ENCODE measurements at places on chromosomes 1 and 21. TPM values are rescaled to one million over a fixed set of nuclear protein-coding genes. Genes with fewer than 3 reads are reported as not detected.
A peak's percentile ranks its signal among the peaks of the same experiment; 100 is the strongest.

- no peak for DNase-seq
Observed at GRCh38 chr1:215005078-215005477, 77.5 kb upstream of the KCNK2 start.

VPS13D gene
- 43.8 TPM for total RNA-seq

GRCh38 chr21:38712071-38712470 is 93.7 kb upstream of the ETS2 start:
- DNase-seq = peak; percentile 21

GRCh38 chr1:196160066-196160795 is 448.0 kb downstream of the KCNT2 start:
- no peak for DNase-seq

CENPF gene
- under 0.01 TPM for total RNA-seq

- no peak for DNase-seq
Observed at GRCh38 chr1:169271098-169271497, 96.5 kb downstream of the NME7 start.

GRCh38 chr1:53822931-53823330 is 15.2 kb downstream of the NDC1 start:
- no peak for DNase-seq

GRCh38 chr1:11340233-11340632 is 67.2 kb downstream of the UBIAD1 start:
- no peak for DNase-seq

RAB7B gene
- 10.2 TPM for total RNA-seq

DNA sequence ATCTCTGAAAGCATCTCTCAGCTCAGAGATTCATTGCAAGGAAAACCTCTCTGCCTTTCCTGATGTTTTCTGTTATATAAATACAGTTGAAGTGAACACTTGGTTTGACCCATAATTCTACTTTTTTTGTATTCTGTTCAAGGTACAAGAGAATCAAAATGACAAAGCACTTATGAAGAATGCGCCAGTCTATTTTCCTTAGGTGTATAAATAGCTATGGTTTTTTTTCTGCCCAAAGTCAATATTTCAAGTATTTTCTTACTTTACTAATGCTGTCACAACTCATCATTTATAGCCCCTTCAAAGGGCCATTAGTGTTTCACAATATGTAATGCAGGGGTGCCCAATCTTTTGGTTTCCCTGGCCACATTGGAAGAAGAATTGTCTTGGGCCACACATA is 142.5 kb upstream of the C1orf105 start:
- no peak for DNase-seq

- DNase-seq = no peak
Observed at GRCh38 chr1:174262349-174263241, 103.3 kb downstream of the RABGAP1L start.

ADORA1 gene
- not detected for total RNA-seq

DNA sequence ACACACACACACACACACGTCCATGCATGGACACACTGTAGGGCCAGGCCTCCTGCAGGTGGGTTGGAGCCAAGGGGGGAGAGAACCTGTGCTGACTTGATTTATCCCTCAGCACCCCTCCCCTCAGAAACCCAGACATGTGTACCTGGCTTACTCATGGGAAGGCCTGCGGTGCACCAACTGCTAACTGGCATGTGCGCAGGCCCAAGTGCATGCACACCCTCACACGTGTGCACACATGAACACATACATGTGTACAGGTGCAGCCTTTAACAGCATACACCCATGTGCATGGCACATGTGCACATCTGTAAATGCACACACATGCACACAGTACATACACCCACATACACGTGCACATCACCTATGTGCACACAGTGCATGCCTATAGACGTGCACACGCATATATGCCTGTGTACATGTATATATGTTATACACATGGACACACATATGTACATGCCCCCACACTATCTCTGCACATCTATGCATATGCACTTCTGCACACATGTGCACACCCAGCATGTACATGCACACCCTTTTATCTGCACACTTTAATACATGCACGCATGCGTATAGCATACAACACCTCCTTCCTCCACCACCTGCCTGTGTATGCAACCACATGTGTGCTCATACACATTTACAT is 67.5 kb downstream of the TRIM11 start:
- DNase-seq = no peak

GRCh38 chr1:115828101-115829022 is 12.6 kb downstream of the NHLH2 start:
- peak; percentile 46 for DNase-seq

DNA sequence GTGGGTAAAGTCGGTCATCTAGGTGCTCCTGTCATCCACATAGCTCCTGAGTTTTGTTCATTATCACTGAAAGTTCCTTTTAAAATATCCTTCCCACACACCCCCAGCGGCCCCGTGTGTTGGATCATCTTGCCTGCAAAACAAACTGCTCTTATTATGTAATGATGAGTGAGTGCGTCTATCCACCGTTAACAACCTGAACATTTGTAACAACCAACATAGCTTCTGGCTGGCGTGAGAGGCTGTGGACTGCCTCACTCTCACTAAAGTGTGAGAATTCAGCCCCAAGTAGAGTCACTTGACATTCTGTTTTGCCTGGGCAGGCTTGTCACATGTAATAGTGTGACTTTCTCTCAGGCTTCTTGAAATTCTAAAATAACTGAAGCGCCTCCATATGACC is 14.5 kb upstream of the KCNA2 start:
- no peak for DNase-seq

GRCh38 chr1:37449936-37450335 is 24.4 kb upstream of the ZC3H12A start:
- no peak for DNase-seq

DNA sequence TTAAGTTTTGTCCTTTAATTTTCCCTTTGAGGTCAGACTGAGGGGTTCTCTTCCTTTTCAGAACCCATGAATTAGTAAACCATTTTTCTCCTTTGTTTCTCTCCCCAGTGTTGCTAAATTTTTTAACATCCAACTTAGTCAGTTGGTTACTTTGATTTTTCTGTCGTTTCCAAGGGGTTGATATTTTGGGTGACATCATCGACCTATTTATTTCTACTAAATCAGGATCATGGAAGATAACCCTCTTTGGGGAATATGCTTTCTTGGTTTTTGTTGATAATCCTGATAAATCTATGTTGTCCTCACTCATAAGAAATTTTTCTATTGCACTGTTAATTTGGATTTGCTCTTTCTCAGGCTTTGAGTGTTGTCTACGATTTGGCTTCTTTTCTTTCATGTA is 40.9 kb downstream of the LRRC53 start:
- no peak for DNase-seq

LCE1E gene
- total RNA-seq = not detected

DNA sequence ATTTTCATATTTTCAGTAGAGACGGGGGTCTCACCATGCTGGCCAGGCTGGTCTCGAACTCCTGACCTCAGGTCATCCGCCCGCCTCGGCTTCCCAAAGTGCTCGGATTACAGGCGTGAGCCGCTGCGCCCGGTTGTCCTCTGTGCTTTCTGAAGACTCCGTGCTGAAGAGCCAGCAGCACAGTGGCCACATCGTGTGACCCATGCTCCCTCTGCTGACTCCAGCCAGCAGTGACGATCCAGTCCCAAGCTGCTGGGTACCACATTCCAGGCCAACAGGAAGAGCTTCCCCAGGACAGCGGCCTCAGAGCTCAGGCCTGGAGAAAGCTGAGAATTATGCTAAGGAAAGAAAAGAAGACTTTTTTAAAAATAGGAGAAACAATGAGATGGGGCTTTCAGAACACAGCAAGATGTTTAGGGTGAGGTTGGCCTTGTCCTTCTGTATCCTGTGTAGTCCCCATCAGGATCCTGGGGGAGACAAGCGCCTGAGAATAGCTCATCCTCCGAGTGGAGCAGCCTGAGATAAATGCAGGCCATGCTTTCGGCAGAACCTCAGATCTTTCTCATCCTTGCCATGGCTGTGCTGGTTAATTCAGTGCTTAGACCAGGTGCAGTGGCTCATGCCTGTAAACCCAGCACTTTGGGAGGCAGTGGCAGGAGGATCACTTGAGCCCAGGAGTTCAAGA is 207.1 kb downstream of the SLC35F3 start:
- no peak for DNase-seq

RNASEL gene
- 13.4 TPM for total RNA-seq

DNA sequence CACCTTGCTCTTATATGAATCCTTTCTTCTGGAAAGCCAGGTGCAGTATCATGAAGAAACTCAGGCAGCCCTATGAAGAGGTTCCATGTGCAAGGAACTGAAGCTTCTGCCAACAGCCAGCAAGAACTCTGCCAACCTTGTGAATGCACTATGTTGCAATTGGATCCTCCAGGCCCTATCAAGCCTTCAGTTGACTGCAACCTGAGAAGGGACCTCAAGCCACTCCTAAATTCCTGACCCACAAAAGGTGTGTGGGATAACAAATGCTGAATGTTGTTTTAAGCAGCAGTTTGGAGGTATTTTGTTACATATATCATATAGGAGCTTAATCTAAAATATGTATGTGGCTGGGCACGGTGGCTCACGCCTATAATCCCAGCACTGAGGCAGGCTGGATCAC is 84.0 kb downstream of the RERE start:
- no peak for DNase-seq

TRIM45 gene
- total RNA-seq = 4.6 TPM

DNA sequence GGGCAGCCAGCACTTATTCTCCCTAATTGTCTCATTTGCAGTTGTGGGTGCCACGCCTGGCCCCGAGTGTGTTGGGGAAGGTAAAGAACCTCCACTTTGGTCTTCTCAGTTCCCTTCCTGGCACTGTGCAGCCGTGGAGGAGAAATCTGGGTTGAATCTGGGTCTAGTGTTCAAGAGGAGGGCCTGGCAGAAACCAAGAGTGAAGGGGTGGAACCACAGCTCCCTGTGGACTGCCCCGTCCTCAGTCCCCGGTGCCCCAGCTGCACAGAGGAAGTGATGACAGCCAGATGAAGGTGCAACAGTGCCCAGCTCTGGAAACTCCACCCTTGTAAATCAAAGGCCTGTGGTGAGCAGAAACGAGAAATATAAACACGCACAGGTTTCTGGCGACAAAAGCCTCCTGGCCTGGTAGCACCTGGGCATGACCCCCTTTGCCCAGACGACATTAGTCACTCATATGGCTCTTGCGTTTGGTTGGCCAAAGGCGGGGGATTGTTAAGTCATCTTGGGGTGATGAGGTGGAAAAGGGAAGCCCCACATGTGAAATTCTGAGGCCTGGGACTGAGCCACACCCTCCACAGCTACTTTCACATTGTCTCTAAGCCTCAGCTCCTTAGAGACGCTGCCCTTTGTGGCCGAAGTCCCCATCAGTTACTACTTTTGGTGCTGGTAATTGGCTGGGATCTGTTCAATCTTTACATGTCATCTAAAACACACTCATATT is 4.2 kb upstream of the ECE1 start:
- DNase-seq = no peak

- DNase-seq = no peak
Observed at GRCh38 chr1:214582289-214582891, 20.6 kb upstream of the CENPF start.

- DNase-seq = no peak
Observed at GRCh38 chr21:34843562-34843961, 174.8 kb downstream of the CLIC6 start.

- DNase-seq = no peak
Observed at GRCh38 chr1:11839727-11840705, 7.6 kb downstream of the NPPA start.

- no peak for DNase-seq
Observed at GRCh38 chr1:178579095-178579494, 66.2 kb downstream of the TEX35 start.

- no peak for DNase-seq
Observed at GRCh38 chr1:8402109-8402710, 84.3 kb downstream of the SLC45A1 start.

TESK2 gene
- 7.5 TPM for total RNA-seq

DNA sequence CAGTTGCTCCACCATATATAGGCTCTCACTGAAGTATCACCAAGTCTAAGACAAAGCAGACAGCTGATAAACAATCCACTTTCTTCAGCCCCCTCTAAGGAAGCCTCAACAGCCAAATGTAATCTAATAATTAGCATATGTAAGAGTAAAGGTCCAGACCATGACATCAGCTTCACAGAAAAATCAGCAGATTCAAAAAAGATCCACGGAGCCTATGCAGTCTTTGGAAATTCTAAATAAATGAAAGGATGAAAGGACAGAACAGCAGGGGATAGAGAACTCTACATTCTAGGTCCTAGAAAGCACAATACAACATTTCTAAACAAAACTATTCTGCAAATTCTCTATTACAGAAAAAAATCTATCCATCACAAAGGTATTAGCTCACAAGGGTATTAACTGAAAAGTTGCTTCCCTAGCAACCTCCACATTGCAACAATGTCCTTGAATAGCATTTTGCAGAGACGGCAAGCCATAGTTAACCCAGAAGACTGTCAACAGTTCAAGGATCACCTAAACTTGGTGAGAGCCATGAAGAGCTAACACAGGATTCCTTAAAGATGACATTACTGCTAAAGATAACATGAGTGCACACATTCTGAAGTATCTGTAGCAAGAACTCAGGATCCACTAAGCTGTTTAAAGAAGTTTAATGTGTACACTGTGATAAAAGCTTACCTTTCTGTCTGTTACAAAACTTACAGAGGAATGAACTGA is 74.3 kb downstream of the SIPA1L2 start:
- DNase-seq = no peak

C8B gene
- not detected for total RNA-seq

GRCh38 chr1:236067854-236068454 is 3.1 kb upstream of the NID1 start:
- DNase-seq = peak; percentile 45

BSND gene
- not detected for total RNA-seq

- no peak for DNase-seq
Observed at GRCh38 chr1:247401310-247402119, 14.5 kb upstream of the NLRP3 start.

DNA sequence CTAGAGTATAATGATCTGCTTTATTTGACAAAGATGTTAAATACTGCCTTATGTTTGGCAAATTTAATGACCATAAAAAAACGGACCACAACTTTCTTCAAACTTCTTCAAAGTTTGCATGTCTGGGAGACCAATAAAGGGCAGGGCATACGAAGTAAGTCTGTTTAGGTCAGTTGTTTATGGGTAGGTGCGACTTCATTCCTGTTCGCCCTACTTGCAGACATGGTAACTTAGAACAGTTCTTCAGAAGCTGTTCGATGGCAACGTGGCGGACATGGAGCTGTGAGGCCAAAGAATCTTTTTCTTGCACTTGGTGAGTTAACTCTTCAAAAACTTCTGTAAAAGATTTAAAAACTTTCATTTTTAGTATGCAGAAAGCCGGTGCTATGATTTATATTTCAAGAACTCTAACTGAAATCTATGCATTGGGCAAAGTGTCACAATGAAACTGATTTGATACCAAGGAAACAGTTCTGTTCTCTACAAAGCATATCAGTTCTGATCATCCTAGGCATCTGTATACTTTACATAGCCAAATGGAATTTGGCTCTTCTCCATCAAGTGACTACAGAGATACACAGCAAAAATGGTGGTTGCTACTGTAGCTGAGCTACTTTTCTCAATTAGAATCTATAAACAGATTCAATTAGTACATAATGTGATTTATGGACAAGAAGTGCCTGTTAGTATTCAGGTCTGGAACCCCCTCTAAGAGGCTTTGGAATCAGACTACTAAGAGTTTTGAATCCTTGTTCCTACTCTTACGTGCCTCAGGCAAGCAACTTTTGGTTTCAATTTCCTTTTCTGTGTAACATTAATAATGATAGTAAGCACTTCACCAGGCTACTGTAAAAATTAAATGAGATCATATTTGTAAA is 25.7 kb downstream of the C21orf91 start:
- no peak for DNase-seq

- no peak for DNase-seq
Observed at GRCh38 chr1:78541479-78541878, 50.7 kb downstream of the PTGFR start.

GRCh38 chr1:92509619-92510018 is 22.9 kb upstream of the GFI1 start:
- DNase-seq = no peak

CD2 gene
- 0.35 TPM for total RNA-seq

AVPR1B gene
- total RNA-seq = 0.62 TPM

Data from uterus (tissue), 4 donors.